ENCODE measurements at places on chromosomes 2 and 18. TPM values are rescaled to one million over a fixed set of nuclear protein-coding genes. Genes with fewer than 3 reads are reported as not detected.

Gene ASPRV1
- total RNA-seq, result 1.8 TPM

Gene FAM237A
- not detected for total RNA-seq

Gene GPC1
- total RNA-seq, result 174 TPM

Gene KCNJ13
- not detected for total RNA-seq

Gene KLHL41
- total RNA-seq, result 3.1 TPM

Gene UCN
- total RNA-seq, result 2.9 TPM

DNA sequence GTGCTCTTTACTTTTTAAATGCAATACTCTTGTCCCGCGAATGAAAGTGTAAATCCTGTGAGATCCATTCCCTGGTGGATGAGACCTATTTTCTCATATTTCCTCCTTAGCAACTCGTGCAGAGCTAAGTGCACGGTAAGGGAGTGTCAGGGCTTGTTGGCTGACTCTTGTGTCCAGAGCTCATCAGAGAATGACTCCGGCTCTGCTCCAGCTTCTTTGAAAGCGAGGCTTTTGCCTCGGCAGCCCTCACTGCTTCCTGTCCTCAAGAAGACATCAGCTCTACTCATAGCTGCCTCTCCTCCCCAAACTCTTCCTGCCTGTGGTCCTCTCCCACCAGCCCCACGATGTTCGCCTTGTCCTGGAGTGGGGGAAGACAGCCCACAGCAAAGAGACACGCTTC lies 70.7 kb downstream of the LIPG start:
- no peaks in the 10 kb centered on the region for H3K27me3 ChIP-seq
- H3K4me1 ChIP-seq, result no peaks in the 10 kb centered on the region
- H3K36me3 ChIP-seq, result no peaks in the 10 kb centered on the region
- H3K4me3 ChIP-seq, result no peak overlapping the region
- no peak for DNase-seq

DNA sequence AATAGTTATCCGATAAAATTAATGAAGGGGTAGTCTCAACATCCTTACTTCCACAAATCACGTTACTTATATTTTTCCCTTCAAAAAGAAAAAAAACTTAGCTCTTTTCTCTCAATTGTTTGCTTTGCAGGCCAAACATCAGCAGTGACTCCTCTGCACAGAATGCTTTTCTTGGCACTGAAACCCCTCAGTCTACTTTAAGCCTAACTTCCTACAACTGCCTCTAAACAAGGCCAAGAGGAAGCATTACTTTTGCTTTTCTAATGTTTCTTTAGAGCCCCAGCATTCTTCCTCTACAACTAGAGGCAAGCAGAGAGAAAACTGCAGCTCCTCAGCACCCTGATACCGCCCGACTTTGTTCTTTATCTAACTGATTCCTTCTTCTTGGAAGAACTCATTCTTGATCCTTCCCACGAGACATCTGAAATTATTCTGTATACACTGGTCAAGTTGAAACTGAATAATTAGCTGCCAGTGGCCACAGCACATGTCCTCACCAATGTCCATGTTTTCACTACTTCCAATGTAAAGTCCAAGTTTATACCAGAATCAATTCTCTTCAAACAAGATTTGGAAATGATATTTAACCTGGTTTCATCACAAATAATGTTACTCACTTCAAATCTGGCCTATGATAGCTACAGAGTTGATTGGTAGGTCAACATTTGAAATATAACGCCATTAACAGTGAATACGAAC lies 55.3 kb downstream of the DTNB start:
- H3K36me3 ChIP-seq, result no peaks in the 10 kb centered on the region
- no peak overlapping the region for H3K4me3 ChIP-seq
- peak overlapping the region; percentile 44 for H3K27ac ChIP-seq

- no peaks in the 10 kb centered on the region for H3K27me3 ChIP-seq
- no peak overlapping the region for H3K4me3 ChIP-seq
- H3K27ac ChIP-seq, result no peak overlapping the region
- no peak for DNase-seq
- no peaks in the 10 kb centered on the region for H3K36me3 ChIP-seq
- no peaks in the 10 kb centered on the region for H3K4me1 ChIP-seq
Measured at GRCh38 chr2:193549661-193550060, 1354.9 kb upstream of the TMEFF2 start.

DNA sequence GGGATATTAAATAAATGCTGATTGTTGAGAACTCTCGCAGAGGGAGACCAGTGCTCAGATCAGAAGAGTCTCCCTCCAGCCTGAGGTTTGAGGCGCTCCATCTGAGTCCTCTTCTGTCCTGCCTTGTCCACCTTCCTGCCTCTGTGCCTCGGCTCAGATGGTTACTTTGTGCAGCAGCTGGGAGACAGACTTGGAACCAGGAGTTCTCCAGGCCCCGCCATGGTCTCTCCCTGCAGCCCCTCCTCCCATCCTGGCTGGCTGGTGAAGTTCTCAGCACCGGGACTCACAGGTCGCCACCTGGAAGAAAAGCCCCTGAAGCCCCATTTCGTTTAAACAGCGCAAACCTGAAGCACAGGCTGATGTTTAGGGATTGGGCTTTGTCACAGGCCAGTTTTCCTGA lies 60.6 kb downstream of the DDX1 start:
- H3K36me3 ChIP-seq, result no peaks in the 10 kb centered on the region
- H3K27me3 ChIP-seq, result no peaks in the 10 kb centered on the region
- H3K4me3 ChIP-seq, result no peak overlapping the region
- H3K27ac ChIP-seq, result no peak overlapping the region
- DNase-seq, result no peak

GRCh38 chr18:50724751-50725151 lies 95.1 kb downstream of the MRO start:
- H3K27ac ChIP-seq, result peak overlapping the region; percentile 56
- peak; percentile 84 for DNase-seq
- no peaks in the 10 kb centered on the region for H3K36me3 ChIP-seq
- H3K4me3 ChIP-seq, result no peak overlapping the region
- peaks cover 12% of the 10 kb centered on the region for H3K4me1 ChIP-seq

DNA sequence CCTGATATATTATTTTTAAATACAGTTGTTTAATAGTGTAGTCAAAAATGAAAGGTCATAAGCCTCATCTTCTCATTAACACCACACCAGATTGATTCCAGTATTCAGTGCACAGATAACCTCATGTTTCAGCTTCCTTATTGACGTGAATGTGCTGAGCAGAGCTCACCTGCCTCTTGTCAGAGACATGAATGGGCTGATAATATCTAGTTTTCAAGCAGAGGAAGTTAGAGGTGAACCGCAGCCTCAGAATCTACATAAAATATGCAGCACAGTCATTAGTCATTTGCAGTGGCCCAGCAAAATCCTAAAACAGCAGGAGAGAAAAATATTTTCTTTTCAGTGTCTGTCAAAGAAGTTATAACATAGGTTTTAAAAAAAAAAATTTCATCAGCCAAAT lies 216.2 kb downstream of the GBX2 start:
- no peak for DNase-seq
- no peak overlapping the region for H3K4me3 ChIP-seq
- no peaks in the 10 kb centered on the region for H3K36me3 ChIP-seq
- no peaks in the 10 kb centered on the region for H3K4me1 ChIP-seq
- no peaks in the 10 kb centered on the region for H3K27me3 ChIP-seq
- H3K27ac ChIP-seq, result no peak overlapping the region

GRCh38 chr2:235032466-235032865 lies 80.6 kb downstream of the SH3BP4 start:
- H3K4me1 ChIP-seq, result peaks cover 6% of the 10 kb centered on the region
- H3K27ac ChIP-seq, result no peak overlapping the region
- no peak for DNase-seq
- no peaks in the 10 kb centered on the region for H3K27me3 ChIP-seq
- no peak overlapping the region for H3K4me3 ChIP-seq

DNA sequence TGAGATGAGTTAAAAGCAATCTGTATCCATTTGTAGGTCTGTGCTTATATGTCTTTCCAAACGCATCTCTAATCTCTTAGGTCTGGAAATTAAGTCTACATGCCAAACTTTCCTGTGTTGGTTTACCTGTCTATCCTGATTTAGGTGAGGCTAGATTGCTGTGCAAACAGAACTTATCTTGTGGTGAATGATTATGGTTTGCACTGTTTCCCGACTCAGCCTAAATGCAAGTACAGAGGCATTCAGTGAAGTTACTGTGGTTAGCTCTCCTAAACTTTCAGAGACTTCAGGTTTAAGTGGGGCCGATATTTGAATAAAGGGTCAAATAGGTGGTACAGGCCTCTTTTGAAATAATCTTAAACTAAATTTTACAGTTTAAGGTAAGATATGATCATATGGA lies 103.5 kb downstream of the ICOS start:
- H3K27ac ChIP-seq, result no peak overlapping the region
- H3K27me3 ChIP-seq, result no peaks in the 10 kb centered on the region
- H3K4me3 ChIP-seq, result no peak overlapping the region
- no peak for DNase-seq
- H3K36me3 ChIP-seq, result no peaks in the 10 kb centered on the region

GRCh38 chr18:35522130-35522959 lies 24.6 kb upstream of the INO80C start:
- no peaks in the 10 kb centered on the region for H3K27me3 ChIP-seq
- no peak overlapping the region for H3K27ac ChIP-seq

DNA sequence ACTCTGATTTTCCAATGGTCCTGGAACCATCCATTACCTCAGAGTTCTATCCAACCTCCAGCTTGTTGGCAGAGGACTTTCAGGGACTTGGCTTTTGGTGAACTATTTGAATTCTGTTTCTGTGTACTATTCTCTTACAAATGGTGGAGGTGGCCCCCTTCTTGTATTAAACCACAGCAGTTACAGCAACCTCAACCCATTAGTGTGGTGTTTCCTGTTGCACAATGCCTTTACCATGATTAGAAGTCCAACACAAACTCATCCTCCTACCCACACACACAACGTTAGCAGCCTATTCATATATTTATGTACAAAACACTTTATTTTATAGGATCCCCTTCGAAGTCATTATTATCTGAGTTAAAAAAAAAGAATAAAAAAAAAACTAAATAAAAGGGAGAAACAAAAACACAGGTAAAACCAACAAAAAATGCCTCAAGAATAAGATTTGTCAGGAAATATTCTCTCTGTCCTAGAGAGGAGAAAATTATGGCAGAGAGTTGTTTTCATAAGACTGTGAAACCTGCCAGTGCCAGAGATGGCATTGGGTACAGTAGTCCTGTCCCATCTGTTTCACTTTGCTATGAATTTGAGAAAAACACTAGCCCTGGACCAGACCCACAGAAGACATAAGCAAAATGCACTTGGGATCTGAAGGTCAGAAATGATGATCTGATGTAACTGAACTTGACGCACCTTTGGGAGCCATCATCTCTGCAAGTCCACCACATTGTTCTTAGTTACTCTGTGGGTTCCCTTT lies 1896.0 kb upstream of the PIK3C3 start:
- no peaks in the 10 kb centered on the region for H3K27me3 ChIP-seq
- H3K27ac ChIP-seq, result no peak overlapping the region
- no peaks in the 10 kb centered on the region for H3K36me3 ChIP-seq
- no peaks in the 10 kb centered on the region for H3K4me1 ChIP-seq
- no peak for DNase-seq

GRCh38 chr2:3349211-3349693 lies 28.4 kb downstream of the EIPR1 start:
- no peak for DNase-seq
- H3K4me1 ChIP-seq, result no peaks in the 10 kb centered on the region
- H3K4me3 ChIP-seq, result no peak overlapping the region
- no peaks in the 10 kb centered on the region for H3K36me3 ChIP-seq

DNA sequence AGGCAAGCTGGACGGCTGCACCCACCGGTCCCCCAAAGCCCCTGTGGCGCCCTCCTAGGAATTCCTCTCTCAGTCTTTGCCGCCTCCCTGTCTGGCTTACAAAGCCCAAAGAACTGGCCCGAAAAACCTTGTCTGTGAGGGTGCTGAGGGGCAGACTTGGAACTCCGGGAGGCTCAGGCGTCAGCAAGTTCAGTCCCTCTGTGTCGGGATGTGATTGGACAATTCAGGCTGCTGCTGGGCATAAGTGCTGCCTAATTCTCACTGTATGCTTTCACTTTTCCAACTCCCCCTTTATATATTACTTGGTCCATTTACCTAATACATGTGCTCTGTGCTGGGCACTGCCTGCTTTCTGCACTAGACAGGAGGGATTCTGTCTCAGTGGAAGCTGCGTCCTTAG lies 20.3 kb upstream of the SH3RF3 start:
- no peak overlapping the region for H3K4me3 ChIP-seq
- no peaks in the 10 kb centered on the region for H3K4me1 ChIP-seq
- no peak for DNase-seq

GRCh38 chr2:230974096-230974913 lies 21.6 kb upstream of the SPATA3 start:
- H3K36me3 ChIP-seq, result no peaks in the 10 kb centered on the region
- no peak overlapping the region for H3K27ac ChIP-seq
- no peak overlapping the region for H3K4me3 ChIP-seq
- no peak for DNase-seq
- no peaks in the 10 kb centered on the region for H3K4me1 ChIP-seq

DNA sequence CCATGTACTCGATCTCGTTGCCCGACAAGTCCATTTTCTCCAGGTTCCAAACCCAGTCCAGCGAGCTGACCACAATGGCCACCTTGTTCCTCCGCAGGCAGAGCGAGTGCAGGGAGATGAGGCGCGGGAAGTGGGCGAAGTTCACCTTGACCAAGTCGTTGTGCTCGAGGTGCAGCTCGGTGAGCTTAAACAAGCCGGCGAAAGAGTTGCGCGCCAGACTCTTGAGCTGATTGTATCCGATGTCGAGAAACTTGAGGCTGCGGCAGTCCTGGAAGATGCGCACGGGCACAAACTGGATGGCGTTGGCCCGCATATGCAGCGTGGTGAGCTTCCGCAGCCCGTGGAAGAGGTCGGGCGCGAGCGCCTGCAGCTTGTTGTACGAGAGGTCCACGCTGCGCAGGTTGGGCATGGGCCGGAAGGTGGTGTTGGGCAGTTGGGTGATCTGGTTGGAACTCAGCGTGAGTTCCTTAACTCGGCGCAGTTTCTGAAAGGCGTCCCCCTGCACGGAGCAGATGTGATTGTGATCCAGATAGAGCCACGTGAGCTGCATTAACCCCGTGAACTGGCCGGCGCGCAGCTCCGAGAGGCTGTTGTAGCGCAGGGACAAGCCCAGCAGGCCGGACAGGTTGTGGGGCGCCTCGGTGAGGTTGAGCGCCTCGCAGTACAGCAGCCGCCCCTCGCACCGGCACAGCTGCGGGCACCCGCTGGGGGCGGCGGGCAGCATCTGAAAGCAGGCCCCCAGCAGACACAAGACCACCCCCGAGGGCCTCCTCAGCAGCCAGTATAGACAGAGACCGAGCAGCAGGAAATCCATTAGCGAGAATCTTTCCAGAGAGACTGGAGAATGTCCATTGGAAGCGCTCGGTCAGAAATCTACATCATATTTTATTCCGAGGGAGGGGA lies 1.3 kb downstream of the LRRTM1 start:
- H3K27me3 ChIP-seq, result peaks cover 24% of the 10 kb centered on the region
- H3K36me3 ChIP-seq, result no peaks in the 10 kb centered on the region
- DNase-seq, result no peak
- no peaks in the 10 kb centered on the region for H3K4me1 ChIP-seq
- no peak overlapping the region for H3K4me3 ChIP-seq
- no peak overlapping the region for H3K27ac ChIP-seq

- no peak overlapping the region for H3K27ac ChIP-seq
- H3K4me3 ChIP-seq, result no peak overlapping the region
- H3K4me1 ChIP-seq, result no peaks in the 10 kb centered on the region
- H3K27me3 ChIP-seq, result no peaks in the 10 kb centered on the region
- DNase-seq, result no peak
- H3K36me3 ChIP-seq, result no peaks in the 10 kb centered on the region
Measured at GRCh38 chr2:149953627-149954026, 366.1 kb upstream of the MMADHC start.

GRCh38 chr2:85255813-85256594 lies 71.8 kb downstream of the TGOLN2 start:
- peaks cover 29% of the 10 kb centered on the region for H3K4me1 ChIP-seq
- H3K4me3 ChIP-seq, result no peak overlapping the region
- no peaks in the 10 kb centered on the region for H3K36me3 ChIP-seq
- H3K27me3 ChIP-seq, result no peaks in the 10 kb centered on the region

GRCh38 chr2:2142345-2142744 lies 188.7 kb downstream of the MYT1L start:
- H3K27ac ChIP-seq, result no peak overlapping the region
- no peak for DNase-seq
- H3K27me3 ChIP-seq, result no peaks in the 10 kb centered on the region
- no peaks in the 10 kb centered on the region for H3K36me3 ChIP-seq
- H3K4me1 ChIP-seq, result no peaks in the 10 kb centered on the region
